Spinal cord (tissue), 10 donors: ENCODE measurements at places on chromosomes 1 and 21. TPM values are rescaled to one million over a fixed set of nuclear protein-coding genes. Genes with fewer than 3 reads are reported as not detected.

The CD101 gene
- polyA plus RNA-seq, result 4.9 TPM

The HSPB7 gene
- polyA plus RNA-seq, result 2.7 TPM

The MTMR11 gene
- 20.8 TPM for polyA plus RNA-seq

The DMBX1 gene
- polyA plus RNA-seq, result 0.29 TPM

The ZNF683 gene
- 0.14 TPM for polyA plus RNA-seq

The HTR6 gene
- polyA plus RNA-seq, result 1.7 TPM

The AADACL4 gene
- polyA plus RNA-seq, result not detected
